MV-4-11 (cell line): ENCODE measurements at places on chromosomes 13 and 19.

DNA sequence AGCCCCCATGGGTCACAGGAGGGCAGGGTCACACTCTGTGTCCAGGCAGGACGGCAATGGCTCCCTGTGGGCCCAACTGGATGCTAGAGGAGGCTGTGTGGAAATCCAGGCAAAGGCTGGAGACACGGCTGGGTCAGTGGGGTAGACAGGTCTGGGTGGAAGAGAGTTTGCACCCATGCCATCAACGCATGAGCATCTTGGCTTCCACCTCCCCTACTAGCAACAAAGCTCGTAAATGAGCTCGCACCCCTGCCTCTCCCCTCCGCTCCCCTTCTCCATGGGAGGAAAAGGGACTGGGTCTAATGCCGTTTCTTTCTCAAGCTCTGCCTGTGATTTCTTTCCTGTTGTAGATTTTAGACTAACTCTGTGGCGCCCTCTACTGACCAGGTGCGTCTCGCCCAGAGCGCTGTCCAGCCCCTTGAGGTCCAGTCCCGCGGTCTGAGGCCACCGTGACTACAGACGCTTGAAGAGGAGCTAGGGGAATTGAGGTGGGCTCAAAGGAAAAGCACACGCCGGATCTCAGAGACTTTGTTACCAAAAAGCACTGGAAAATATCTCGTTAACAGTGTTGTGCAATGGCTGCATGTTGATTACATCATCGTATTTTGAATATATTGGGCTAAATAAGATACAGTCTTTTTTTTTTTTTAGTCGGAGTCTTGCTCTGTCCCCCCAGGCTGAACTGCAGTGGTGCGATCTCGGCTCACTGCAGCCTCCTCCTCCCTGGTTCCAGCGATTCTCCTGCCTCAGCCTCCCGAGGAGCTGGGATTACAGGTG, 50.7 kb upstream of the USP29 start:
- no peak for DNase-seq

GRCh38 chr13:98842858-98843481, 90.5 kb upstream of the SLC15A1 start:
- DNase-seq = peak; percentile 85

- DNase-seq = no peak
Measured at GRCh38 chr13:22219709-22220108, 548.8 kb downstream of the FGF9 start.

DNA sequence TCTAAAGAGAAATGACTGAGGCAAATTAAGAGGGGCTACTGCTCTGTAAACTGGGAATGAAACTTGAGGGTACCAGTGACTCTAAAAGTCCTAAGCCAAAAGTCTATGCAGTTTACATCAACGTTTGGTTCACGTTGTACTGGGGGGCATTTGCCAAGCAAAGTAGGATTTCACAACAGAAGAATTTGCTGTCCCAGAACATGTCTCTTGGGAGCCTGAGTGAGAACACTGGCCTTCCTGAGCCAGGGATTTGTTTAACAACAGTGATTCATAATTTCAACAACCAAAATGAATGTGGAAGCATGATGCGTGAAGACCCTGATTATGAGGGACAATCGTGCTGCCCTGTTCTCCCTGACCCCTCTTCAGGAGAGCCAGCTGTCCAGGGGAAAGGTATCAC, 178.0 kb downstream of the OXGR1 start:
- DNase-seq = no peak

- DNase-seq = peak; percentile 99
Measured at GRCh38 chr13:33362986-33363727, 77.6 kb upstream of the STARD13 start.

DNA sequence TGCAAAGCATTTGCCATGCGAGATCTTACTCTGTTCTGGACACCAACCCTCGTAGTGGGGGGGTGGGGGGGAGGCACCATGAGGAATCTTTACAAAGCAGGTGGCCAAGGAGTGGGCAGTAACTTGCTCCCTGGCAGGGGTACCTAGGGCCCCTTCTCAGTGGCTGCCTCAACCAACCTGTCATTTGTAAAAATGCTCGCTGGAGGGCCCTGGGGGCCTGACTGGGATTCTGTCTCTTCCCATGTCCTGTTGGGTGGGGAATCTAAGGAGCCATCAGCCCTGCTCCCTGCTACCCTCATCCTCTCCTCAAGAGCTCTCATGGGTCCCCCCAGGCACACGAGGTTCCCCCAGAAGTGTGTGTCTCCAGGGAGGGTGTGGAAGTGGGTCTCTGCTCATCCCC, 1.5 kb downstream of the KCNN1 start:
- no peak for DNase-seq

- DNase-seq = no peak
Measured at GRCh38 chr19:28586474-28586873, 626.5 kb downstream of the UQCRFS1 start.

GRCh38 chr13:21427741-21428140, 31.4 kb downstream of the ZDHHC20 start:
- DNase-seq = no peak

DNA sequence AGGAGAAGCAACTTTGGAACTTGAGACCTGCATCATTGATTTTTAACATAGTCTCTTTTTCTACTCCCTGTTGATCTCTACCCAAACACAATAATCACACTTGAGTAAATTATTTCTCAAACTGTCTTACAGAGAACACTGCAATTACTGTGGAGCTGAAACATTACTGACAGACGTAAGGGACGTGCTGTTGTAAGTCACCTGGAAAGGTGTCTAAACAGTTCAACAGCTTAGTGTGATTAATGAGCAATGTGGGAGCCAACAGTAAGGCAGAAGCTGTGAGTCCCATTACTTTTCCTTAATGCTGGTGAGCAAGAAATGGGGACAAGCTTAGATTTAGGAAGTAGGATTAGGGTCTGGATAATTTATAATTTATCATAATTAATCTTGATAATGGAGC, 265.7 kb downstream of the DLEU7 start:
- DNase-seq = no peak

DNA sequence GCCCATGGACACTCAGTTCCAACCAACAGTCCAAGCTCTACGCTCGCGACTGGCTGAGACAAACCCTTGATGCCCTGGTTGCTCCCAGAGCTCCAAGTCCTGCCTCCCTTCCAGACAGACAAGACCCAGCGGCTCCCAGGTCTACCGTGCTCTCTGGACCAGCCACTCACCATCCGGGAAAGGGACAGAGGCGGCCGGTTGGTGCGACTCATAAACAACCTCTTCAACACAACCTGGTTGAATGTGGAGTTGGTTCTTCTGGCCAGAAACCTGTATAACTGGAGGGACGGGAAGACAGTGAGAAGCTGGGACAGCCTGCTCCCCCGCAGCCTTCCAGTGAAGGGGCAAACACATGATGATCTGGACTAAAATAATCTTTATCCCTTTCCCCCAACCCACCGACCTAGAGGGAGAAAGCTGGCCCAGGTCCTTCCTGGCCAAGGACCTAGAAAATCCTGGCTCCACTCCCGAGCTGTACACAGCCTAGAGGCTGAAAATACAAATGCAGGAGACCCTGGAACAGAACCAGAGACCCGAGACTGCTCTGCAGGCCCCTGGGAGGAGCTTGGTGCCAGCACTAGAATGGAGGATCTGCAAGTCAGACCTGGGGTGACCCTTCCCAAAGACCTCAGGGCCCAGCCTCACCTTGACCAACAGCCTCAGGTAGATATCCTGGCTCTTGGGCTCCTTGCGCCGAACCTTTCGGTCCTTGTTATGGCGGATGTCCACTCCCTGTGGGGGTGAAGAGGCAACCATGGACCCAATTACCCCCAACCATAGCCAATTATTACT, 1.6 kb downstream of the RPL18 start:
- no peak for DNase-seq
